ENCODE measurements at places on chromosomes 7 and 10.

- peak; percentile 21 for DNase-seq
Measured at GRCh38 chr7:1086588-1087464, 1.1 kb upstream of the GPER1 start.

GRCh38 chr10:15472008-15472407 is 100.9 kb upstream of the FAM171A1 start:
- DNase-seq, result no peak

DNA sequence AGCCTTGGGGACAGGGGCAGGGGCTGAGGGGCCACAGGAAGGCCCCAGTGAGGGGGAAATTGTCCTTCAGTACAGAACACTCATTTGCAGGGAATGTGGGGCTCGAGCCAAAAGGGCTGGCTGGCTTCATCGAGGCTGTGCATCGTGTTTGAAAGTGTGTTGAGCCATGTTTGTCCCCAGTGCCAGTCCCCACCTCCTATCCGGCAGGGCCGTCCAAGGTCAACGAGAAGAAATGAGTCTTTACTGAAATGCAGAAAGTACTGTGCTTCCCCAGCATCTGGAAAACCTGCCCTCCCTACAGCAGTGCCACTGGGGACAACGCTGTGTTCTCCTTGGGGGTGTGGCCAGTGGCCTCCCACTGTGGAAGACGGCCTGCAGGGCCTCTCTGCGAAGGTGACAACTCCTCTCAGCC is 214.1 kb downstream of the KLF6 start:
- no peak for DNase-seq

- no peak for DNase-seq
Measured at GRCh38 chr10:125190414-125190813, 30.1 kb upstream of the CTBP2 start.

GRCh38 chr7:148693651-148694050 is 5.1 kb upstream of the CUL1 start:
- no peak for DNase-seq

GRCh38 chr10:15843695-15844094 is 16.6 kb downstream of the MINDY3 start:
- no peak for DNase-seq

GRCh38 chr7:73963252-73963822 is 64.6 kb upstream of the ELN start:
- no peak for DNase-seq

DNA sequence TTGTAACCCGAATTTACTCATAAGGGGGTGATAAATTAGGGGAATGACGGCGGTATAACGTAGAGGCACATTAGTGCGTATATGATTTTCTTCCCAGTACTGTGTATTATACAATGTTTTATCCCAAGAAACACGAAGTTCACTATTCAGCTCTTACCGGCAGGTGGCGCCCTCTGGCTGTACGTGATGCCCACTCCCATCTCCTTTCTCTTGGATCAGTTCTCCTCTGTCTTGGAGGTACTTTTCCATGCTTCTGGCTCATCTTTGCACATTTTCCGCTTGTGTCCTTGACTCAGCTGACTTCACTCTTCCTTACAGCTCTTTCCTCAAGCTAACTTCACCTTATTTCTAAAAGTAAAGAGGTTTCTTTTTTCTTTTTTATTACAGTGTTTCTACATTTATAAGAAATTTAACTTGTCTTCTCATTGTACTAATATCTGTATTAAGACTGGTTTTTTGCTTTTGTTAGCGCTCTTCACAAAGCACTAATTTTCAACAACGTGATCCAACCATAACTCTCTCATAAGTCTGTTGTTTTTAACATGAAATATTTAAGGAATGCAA is 21.3 kb downstream of the TMEM176B start:
- peak; percentile 41 for DNase-seq

DNA sequence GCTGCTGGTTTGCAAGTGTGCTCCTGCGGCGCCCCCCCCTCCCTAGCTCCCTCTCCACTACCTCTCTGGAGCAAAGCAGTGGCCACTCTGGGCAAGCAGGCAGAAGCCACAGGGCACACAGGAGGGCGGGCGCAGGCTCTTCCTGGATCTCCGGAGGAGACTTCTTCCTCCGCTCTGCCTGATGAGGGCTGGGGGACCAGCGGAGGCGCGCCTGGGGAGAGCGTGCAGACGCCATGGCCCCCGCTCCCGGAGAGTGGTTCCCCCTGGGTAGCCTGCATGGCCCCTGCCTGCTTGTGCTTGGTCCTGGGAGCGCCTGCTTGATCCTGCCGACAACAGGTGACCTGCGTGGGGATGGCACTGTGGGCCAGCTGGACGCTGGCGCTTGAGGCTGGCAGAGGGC is 29.0 kb downstream of the ANKMY2 start:
- DNase-seq, result no peak

GRCh38 chr10:103636492-103636891 is 143.0 kb downstream of the NEURL1 start:
- DNase-seq, result no peak

DNA sequence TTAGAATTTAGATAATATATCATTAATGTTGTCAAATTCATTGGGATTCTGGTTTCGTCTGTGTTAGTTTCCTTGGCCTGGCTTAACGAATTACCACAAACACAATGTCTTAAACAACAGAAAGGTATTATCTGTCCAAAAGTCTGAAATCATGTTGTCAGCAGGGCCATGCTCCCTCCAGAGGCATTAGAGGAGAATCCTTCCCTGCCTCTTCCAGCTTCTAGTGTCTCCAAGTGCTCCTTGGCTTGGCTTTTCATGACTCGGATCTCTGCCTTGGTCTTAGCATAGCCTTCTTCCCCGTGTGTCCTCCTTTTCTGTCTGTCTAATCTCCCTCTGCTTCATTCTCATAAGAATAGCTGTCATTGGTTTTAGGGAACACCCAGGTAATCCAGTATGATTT is 482.5 kb downstream of the SEMA3D start:
- no peak for DNase-seq

- DNase-seq, result no peak
Measured at GRCh38 chr10:11298116-11298515, 280.4 kb downstream of the CELF2 start.

DNA sequence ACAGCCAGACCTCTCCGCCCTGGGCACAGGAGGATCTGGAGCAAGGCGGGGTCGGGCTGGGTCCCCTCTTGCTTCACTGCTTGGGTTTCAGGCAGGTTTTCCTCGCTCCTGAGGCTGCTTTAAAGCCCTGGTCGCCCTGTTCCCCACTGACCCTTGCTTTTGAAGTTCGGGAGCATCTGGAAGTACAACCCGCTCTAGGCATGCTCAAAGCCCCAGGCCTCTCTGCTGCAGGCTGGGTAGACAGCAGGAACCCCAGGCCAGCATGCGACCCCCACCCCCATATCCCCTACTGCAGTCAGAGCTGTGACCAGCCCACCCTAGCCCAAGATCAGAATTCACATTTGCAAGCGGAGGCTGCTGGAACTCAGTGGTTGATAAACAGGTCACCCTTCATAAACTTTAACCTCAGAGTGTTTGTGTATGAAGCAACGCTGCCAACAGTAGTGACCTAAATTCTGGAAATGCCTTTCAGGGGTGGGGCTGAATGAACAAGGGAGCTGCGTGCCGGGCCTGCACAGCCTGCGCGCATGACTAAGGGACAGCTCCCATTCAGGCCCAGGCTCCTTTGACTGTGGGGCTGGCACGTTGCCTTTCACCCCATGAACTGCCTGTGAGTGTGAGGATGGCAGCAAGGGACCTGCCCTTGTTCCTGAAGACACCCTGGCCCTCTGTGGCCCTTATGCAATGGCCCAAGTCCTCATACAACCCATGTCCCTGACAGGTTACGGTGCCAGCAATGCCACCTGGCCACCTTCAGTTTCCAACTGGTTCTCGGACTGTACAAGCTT is 52.5 kb downstream of the PROSER2 start:
- DNase-seq, result no peak

DNA sequence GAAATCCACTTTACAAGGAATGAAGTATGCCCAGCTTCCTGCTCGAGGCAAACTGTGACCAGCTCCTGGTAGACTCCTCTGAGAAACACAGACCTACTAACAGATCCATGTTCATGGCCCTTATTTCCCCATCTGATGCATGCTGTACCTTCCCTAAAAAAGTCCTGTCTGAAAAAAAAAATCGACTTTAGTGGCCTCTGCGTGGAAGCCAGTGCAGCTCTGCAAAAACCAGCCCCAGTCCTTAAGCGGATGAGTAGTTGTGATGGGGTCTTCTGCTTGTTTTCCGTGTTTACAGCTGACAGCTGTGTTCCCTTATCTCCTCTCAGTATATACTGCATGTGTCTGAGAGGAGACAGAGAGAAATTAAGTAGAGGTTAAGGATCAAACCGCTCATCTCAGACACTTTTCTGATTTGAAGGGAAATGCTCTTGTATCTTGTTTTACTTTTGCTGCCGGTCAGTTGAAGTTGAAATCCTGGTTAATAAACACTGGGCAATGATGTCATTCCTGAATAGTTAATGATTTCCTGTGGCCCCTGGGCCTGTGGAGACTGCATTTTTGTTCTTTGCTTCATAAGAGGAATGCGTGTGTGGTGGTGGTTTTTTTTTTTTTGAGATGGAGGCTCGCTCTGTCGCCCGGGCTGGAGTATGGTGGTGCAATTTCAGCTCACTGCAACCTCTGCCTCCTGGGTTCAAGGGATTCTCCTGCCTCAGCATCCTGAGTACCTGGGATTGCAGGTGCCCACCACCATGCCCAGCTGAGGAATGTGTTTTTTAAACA is 67.6 kb downstream of the DOCK1 start:
- DNase-seq, result no peak

- DNase-seq, result no peak
Measured at GRCh38 chr10:74683067-74683466, 143.3 kb upstream of the KAT6B start.

- no peak for DNase-seq
Measured at GRCh38 chr7:22698767-22699166, 28.2 kb upstream of the IL6 start.

DNA sequence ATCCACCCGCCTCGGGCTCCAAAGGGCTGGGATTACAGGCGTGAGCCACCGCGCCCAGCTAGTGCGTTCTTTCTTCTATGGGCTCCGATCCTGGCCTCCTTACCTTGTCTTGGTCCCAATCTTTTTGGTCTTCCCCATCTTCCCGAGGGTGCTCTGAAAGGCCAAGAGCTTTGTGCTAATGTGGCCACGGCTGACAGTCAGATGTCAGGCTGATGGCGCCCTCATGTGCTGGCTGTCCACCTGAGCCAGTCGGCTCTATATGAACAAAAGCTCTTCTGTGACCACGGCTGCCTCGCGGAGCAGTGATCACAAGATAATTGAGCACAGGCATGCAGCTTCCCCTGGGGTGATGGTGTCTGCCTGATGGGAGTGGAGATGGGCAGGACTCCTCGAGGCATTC is 11.0 kb upstream of the AHCYL2 start:
- DNase-seq, result peak; percentile 8

- DNase-seq, result no peak
Measured at GRCh38 chr10:49001870-49002672, 62.4 kb upstream of the LRRC18 start.

- no peak for DNase-seq
Measured at GRCh38 chr10:3764626-3765112, 20.3 kb downstream of the KLF6 start.

GRCh38 chr10:28988980-28989379 is 299.9 kb upstream of the LYZL1 start:
- no peak for DNase-seq

Measured in GDM1 (cell line).